ENCODE measurements at places on chromosomes 12 and 14.

DNA sequence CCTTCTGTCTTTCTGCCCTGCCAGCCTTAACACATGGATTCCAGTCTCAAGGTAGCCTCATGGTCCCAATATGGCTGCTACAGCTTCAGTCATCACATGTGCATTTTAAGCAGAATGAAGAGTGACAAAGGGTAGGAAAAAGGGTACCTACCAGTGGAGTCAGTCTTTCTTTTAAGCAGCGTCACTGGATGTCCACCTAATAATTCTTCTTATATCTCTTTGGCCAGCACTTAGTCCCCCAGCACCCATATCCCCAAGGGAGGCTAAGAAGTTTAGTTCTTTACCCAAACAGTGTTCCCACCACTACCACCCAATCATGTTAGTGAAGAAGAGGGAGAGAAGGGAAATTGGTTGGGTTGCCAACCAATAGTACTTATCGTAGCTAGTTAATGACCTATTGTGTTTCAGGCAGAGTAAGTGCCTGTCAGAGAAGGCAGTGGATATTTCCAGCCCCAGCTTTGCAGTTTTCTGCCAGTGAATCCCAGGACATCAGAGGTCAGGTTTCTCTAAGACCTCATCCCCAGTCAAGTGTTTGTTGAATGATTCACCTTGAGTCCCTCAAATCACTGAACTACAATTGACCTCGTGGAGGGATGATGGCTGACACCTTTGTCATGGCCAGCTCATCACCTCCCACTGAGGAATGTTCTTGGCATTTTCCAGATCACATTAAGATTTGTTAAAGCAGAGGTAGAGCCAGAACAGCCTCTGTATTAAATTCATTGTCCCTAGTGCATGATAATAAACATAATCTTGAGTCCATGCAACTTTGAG is 250.9 kb upstream of the CRY1 start:
- no peak for DNase-seq

GRCh38 chr12:132824053-132824452 is 4.6 kb downstream of the GOLGA3 start:
- DNase-seq = no peak

DNA sequence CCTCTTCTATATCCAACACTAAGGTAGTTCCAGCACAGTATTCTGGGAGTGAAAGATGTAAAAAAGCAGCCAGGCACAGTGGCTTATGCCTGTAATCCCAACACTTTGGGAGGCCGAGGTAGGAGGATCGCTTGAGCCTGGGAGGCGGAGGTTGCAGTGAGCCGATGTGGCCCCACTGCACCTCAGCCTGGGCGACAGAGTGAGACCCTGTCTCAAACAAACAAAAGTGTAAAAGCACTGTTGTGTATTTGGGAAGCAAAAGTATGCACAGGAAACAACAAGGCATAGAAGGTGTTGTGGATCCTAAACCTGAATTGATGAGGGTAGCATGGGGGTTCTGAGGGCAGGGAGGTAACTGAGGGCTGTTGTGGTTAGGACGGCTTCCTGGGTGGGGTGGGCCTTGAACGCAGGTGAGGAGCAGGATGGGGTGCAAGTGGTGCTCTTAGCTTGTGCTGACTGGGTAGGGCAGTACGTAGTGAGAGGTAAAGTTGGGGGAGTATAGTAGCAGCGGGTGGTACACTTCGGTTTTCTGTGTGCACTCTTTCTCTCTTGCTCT is 64.2 kb downstream of the RASSF3 start:
- no peak for DNase-seq

DNA sequence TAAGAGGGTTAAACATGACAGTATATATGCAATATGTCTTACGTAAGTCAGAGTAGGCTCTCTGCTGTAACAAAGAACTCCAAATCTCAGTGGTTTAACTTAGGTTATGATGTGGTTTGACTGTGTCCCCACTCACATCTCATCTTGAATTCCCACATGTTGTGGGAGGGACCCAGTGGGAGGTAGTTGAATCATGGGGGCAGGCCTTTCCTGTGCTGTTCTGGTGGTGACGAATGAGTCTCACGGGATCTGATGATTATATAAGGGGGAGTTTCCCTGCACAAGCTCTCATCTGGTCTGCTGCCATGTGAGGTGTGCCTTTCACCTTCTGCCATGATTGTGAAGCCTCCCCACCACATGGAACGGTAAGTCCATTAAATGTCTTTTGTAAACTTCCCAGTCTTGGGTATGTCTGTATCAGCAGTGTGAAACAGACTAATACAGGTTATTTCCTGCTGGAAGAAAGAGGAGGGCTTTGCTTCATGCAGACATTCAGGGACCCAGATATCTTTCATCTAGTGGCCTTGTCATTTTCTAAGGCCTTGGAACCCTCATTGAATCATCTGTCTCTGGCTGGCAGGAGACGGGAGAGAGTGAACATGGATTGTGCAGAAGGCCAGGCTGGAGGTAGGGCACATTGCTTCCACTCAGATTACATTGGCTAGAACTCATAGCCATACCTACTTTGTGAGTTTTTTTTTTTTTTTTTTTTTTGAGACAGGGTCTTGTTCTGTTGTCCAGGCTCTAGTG is 96.1 kb downstream of the CRADD start:
- DNase-seq = no peak

- no peak for DNase-seq
These were observed 332.6 kb downstream of the GLT1D1 start for GRCh38 chr12:129185855-129186254.

- no peak for DNase-seq
These were observed 45.9 kb upstream of the SLC24A4 start for GRCh38 chr14:92277031-92277430.

GRCh38 chr14:100293497-100294212 is 12.6 kb downstream of the SLC25A29 start:
- DNase-seq = peak; percentile 7

GRCh38 chr14:59213368-59214315 is 25.2 kb downstream of the DAAM1 start:
- no peak for DNase-seq

DNA sequence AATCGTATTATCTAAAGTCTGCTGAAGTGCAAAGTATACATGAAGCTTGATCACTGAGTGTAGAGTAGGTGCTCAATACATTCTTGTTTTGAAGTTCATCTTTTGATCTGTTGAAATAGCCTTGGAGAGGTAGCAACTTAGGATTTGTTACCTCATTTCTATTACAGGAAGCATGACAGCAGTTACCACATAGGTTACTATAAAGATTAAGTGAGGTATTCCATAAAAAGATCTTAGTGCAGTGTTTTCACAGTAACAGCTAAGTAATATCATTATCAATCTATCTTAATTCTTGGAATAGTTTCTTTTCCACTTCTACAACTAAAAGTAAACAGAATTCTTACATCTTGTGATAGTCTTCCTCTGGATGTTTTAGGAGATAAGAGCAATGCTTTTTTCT is 50.9 kb downstream of the BTBD7 start:
- DNase-seq = no peak

- no peak for DNase-seq
These were observed 108.5 kb upstream of the PLXNC1 start for GRCh38 chr12:94039914-94040313.

DNA sequence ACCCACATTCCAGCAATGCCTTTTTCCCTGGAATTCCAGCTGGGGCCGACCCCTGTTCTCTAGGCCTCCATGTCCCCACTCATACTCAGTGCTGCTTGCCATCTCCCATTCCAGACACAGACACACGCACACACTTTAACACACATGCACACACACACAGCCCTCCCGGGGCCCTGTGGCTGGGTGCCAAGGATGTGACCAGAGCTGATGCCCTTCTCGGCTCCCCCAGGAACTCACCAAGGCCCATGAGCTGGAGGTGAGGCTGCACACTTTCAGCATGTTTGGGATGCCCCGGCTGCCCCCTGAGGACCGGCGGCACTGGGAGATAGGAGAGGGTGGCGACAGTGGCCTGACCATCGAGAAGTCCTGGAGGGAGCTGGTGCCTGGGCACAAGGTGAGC is 4.3 kb downstream of the PLEKHG6 start:
- DNase-seq = peak; percentile 20

GRCh38 chr12:132105467-132105866 is 38.7 kb downstream of the DDX51 start:
- DNase-seq = peak; percentile 39

DNA sequence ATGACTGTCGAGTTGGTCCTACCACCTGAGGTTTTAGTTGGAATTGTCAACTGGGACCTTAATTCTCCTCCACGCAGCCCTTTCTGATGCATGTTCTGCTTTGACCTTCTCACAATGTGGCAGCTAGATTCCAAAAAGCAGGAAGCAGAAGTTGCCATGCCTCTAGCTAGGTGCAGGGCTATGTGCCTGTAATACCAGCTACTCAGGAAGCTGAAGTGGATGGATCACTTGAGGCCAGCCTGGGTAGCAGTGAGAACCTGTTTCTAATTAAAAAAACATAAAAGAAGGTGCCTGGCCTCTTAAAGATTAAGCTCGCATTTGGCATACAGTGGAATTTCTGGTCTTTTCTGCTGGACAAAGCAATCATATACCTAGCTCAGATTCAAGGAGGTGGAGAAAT is 77.1 kb downstream of the FGD4 start:
- DNase-seq = no peak

All from gastrocnemius medialis (tissue), 4 donors.